ENCODE measurements at places on chromosomes 2 and 18.

- DNase-seq: no peak
Measured at GRCh38 chr18:79568543-79569205, 110.9 kb upstream of the CTDP1 start.

- DNase-seq: no peak
Measured at GRCh38 chr2:180505203-180505602, 475.2 kb upstream of the UBE2E3 start.

GRCh38 chr2:236960531-236960930 lies 125.2 kb upstream of the COPS8 start:
- no peak for DNase-seq

GRCh38 chr2:164826293-164827243 lies 15.1 kb downstream of the COBLL1 start:
- no peak for DNase-seq

DNA sequence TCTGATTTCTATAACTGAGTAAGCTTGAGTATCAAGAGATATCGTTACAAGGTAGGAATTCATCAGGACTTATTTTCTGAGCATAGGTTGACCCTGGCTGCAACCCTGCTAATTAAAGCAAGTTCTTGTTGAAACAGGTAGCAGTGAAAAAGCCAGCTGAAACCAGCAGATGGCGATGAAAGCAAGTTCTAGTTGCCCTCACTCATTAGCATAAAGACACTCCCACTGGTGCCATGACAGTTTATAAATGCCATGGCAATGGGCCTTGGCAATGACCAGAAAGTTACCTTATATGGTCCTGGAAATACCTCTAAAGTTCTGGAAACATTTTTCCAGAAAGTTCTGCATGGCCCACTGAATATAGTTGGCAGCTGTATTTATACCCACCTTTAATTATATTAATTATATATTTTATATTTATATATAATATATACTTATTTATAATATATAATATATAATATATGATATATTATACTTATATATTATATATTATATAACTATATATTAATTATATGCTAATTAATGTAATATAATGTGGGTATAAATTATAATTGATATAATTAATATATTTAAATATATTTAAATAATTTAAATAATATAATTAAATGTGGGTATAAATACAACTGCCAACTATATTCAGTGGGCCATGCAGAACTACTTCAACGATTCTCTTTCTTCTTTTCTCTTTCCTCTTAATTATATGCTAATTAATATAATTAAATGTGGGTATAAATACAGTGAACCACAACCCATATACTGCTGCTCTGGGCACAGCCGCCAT lies 188.0 kb downstream of the CDH7 start:
- DNase-seq: no peak

DNA sequence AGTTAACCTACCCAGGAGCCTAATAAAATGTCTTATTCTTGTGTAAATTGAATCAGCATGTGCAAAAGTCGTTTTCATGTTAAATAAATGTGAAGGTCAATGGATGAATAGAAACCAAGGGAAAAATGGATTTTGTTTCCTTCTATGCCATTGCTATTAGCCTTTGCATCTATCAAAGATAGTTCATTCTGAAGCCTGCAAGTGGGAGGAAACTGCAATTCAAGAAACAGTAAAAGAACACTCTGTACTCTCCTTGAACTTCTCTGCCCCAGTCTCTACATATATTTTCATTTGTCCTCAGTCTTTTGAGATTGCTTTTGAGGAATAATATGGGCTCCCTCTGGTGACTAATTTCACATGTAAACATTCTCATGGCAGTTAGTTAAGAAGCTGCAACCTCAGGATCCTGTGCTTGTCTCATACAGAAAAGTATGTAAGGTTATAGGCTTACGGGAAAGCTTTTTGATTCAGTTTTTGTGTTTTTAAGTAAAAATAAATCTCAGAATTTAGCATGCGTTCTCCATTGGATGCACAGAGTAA lies 1590.0 kb upstream of the LRRTM1 start:
- DNase-seq: no peak

DNA sequence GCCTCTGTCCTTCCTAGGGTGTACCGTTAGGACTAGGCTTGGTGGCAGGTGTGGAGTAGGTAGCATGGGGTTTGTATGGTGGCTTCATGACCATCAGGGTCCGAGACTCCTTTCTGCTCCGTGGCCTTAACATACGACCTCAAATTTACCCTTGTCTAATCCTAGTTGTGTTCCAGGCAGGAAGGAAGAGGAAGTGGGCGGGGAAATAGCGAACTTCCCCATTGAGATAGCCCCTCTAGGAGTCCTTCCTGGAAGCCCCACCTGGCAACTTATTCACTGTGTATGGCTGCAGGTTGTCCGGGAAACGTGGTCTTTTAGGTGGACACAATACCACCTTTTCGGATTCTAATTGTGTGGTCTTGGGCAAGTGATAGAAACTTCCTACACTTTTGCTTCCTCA lies 9.3 kb downstream of the CD8A start:
- DNase-seq: no peak

- no peak for DNase-seq
Measured at GRCh38 chr2:201204655-201205514, 21.9 kb downstream of the CASP10 start.

DNA sequence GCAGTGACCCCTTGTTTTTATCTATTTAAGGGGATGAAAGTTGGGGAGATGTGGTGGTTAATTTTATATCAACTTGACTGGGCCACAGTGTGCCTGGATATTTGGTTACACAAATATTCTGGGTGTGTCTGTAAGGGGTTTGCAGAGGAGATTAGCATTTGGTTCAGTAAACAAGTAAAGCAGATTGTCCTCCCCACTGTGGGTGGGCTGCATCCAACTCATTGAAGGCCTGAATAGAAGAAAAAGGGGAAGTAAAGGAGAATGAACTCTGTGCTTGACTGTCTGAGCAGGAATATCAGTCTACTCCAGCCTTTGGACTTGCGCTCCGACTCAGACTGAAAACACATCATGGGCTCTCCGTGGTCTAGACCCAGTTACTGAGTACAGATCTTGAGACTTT lies 80.9 kb downstream of the GCA start:
- no peak for DNase-seq

GRCh38 chr2:60051991-60052390 lies 501.5 kb downstream of the BCL11A start:
- DNase-seq: no peak

DNA sequence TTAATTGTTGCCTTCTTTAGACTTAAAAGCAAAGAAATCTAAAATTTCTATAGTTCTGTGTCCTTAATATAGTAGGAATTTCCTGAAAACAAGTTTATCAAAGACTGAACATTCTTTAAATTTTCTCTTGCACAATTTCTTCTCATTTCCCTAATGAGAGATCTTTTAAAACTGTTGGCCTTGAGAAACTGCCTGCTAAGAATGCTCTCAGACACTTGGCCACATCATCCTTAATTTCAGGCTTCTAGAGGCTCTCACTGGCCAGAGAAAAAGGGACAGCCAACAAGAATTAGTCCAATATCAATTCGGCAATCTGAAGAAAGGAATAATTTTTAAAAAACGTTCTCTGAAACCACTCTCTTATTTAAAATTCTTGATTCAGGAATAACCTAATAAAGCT lies 167.0 kb upstream of the CREB1 start:
- DNase-seq: no peak

GRCh38 chr2:62339413-62339812 lies 143.5 kb downstream of the B3GNT2 start:
- DNase-seq: no peak

DNA sequence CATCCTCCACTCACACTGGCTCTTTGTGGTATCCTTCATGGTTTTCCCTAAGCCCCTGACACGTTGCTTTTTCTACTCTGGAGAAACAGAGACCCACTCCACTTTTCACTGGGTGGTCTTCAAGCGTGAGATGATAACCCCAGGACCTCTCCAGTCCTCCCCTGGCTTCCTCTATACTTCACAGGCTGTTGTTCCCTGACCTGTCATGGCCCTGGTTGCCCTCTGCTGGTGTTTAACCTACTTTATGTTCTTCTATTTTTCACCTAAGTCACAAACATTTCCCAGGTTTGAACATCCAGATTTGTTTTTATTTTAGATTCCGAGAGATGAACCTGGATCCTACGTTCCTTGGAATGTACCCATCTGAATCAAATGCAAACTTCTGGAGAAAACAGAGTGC lies 84.5 kb downstream of the AOX1 start:
- DNase-seq: no peak

DNA sequence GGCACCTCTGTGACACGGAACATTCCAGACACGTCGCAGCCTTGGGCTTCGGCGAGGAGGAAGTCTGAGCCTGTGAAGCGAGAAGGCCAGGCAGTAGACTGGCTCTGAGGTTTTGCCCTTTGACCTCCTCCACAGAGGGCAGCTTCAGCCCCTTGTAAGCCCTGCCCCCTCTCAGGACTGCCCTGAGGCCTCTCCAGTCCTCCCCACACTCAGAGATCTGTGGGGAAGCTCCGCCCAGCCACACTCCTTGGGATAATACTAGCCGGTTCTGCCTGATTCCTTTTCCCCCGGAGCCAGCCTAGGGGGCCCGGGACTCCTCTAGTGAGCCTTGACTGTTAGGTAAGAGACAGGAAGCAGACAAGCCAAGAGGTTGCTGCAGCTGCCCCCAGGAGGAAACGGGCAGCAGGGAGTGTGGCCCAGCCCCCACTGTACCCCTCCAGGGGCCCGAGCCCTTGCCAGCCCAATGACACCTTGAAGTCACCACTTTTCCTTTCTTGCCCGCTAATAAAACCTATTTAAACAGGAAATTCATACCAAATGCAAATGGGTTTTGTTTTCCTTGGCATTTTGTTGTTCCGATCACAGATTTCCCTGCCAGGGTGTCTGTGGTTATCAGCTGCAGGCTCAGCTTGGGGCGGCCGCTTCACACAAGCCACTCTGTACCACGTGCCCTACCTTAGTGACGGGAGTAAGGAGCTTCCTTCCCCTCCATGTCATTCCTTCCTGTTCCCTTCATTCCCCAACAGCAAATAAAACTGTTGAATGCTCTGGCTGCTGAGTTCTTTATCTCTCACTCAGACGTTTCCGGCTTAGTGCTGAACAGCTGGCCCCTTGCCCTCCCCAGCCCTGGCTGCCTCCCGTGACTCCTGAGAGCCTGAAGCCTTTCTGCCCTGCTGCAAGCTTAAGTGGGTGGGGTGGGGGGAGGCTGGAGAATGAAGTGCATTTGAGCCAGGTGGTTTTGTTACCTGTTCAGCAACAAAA lies 124.7 kb downstream of the CABLES1 start:
- peak; percentile 60 for DNase-seq

DNA sequence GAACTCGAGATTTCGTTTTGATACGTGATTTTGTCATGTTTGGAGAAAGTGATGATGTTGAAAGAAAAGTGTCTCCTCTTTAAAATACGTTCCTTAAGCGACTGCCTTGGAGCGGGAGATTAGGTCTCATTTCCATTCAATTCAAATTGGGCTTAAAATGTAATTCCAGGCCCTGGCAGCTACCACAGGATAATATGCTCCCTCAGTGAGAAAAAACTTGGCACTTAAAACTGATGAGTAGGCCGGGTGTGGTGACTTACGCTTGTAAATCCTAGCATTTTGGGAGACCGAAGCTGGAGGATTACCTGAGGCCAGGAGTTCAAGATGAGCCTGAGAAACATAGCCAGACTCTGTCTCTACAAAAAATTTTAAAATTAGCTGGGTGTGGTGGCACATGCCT lies 146.3 kb upstream of the L3MBTL4 start:
- DNase-seq: no peak

GRCh38 chr2:12207491-12207890 lies 461.1 kb downstream of the LPIN1 start:
- no peak for DNase-seq

DNA sequence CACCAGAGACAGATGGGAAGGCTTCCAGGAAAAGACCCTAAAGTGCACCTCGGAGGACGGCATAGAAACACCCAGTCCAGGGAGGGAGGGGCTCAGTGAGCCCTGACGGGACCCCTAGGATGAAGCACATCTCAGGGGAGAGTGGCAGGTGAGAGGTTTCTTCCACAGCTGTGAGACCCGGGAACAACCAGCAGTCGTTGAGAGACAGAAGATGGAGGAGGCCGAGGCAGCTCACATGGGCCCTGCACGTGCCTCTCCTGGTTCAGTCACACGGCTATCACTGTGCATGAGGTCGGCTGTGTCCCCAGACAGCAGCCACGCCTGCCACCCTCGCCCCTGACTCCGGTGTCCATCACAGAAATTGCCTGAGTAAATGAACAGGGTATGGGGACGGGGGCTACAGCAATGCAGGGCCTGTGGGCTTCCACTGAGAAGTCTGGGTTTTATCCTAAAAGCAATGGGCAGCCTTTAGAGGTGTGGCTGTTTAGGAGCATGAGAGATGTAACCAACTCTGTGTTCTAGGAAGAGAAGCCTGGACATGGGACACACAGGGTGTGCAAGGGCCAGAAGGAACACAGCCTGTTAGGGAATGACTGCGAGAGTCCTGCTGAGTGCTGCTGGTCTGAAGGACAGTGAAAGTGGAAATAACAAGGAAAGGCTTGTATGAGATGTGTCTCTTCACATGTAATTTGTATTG lies 102.0 kb downstream of the TMEM18 start:
- no peak for DNase-seq

- DNase-seq: peak; percentile 37
Measured at GRCh38 chr2:231228223-231228622, 29.8 kb downstream of the ARMC9 start.

- DNase-seq: no peak
Measured at GRCh38 chr18:24669015-24669414, 208.6 kb downstream of the HRH4 start.

- DNase-seq: no peak
Measured at GRCh38 chr18:78875016-78875777, 104.4 kb upstream of the SALL3 start.

DNA sequence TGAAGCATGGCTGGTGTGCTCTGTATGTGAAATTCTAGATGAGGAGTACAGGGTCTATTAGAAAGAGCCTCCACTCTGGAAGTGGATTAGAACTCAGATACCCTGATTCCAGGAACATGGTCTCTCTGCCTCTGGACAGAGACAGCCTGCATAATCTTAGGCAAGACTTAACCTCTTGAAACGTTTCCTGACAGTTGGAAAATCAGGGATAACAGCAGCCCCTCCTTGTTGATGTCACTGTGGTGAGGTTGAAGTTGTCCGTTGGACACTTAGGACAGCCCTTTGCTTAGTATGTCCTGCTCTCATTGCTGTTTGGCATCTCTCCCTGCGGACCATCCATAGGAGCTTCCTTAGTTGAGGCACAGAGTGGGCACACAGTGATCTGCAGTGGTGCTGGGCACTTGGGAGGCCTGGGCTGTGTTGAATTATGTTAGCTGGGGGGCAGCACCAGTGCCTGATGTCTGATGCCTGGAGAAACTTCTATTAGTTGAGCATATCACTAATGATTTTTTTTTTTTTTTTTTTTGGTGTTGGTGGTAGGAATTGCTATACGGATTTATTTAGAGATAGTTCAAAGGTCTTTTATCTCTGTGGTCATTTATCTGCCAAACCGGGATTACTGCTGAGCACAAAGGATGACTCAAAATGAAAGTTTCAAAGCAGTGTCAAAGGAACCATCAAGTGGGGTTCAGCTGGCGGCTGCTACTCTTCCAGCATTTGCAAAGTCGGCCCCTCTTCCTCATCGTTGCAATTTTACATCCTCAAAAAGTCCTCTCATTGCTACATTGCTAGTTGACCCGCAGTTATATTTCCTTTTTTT lies 28.8 kb downstream of the SETBP1 start:
- DNase-seq: no peak

- no peak for DNase-seq
Measured at GRCh38 chr2:126802316-126802715, 96.4 kb upstream of the TEX51 start.

GRCh38 chr18:36377626-36378025 lies 80.1 kb downstream of the FHOD3 start:
- no peak for DNase-seq

- DNase-seq: no peak
Measured at GRCh38 chr18:27497246-27497645, 312.1 kb upstream of the CHST9 start.

GRCh38 chr2:173249661-173250641 lies 104.7 kb upstream of the CDCA7 start:
- no peak for DNase-seq

GRCh38 chr2:135620198-135620597 lies 88.9 kb downstream of the R3HDM1 start:
- DNase-seq: no peak

Measured in naive B cell (primary cell).